ENCODE measurements at places on chromosomes 11 and 22. TPM values are rescaled to one million over a fixed set of nuclear protein-coding genes. Genes with fewer than 3 reads are reported as not detected.
A peak's percentile ranks its signal among the peaks of the same experiment; 100 is the strongest.

GRCh38 chr11:14544611-14545010 lies 24.4 kb upstream of the PSMA1 start:
- H3K27me3 ChIP-seq, result no peaks in the 10 kb centered on the region
- H3K4me3 ChIP-seq, result peak overlapping the region; percentile 3
- H3K27ac ChIP-seq, result peak overlapping the region; percentile 91
- DNase-seq, result no peak
- H3K4me1 ChIP-seq, result peaks cover 47% of the 10 kb centered on the region
- H3K36me3 ChIP-seq, result peaks cover 50% of the 10 kb centered on the region

Gene KDELR3
- 1.2 TPM for total RNA-seq

Gene MARK2
- total RNA-seq, result 57.2 TPM

DNA sequence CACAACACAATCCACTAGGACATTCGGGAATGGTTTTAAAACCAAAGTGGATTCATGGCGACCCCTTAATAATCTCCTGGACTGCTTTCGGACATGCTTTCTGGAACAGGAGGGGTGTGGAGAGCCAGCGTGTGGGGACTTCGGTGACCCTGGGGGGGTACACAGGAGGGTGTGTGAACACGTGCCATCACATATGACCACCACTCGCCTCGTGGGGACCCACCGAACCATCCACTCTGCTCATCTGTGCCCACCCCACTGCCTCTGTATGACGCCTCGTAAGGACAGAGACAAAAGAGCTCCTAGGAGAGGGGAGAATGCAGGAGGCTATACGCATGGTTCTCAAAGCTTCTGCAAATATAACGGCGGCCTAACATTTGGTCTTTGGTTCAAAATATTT lies 8.9 kb downstream of the LTO1 start:
- H3K27me3 ChIP-seq, result no peaks in the 10 kb centered on the region
- no peak overlapping the region for H3K4me3 ChIP-seq
- no peak for DNase-seq
- H3K36me3 ChIP-seq, result peaks cover 4% of the 10 kb centered on the region

GRCh38 chr11:121282886-121283502 lies 9.6 kb upstream of the SC5D start:
- H3K36me3 ChIP-seq, result peaks cover 5% of the 10 kb centered on the region
- H3K4me3 ChIP-seq, result no peak overlapping the region
- H3K27me3 ChIP-seq, result peaks cover 51% of the 10 kb centered on the region
- no peak for DNase-seq
- H3K4me1 ChIP-seq, result peaks cover 3% of the 10 kb centered on the region

GRCh38 chr11:4071914-4072313 lies 22.7 kb upstream of the RRM1 start:
- DNase-seq, result no peak
- H3K27me3 ChIP-seq, result no peaks in the 10 kb centered on the region
- no peak overlapping the region for H3K4me3 ChIP-seq
- H3K27ac ChIP-seq, result no peak overlapping the region

DNA sequence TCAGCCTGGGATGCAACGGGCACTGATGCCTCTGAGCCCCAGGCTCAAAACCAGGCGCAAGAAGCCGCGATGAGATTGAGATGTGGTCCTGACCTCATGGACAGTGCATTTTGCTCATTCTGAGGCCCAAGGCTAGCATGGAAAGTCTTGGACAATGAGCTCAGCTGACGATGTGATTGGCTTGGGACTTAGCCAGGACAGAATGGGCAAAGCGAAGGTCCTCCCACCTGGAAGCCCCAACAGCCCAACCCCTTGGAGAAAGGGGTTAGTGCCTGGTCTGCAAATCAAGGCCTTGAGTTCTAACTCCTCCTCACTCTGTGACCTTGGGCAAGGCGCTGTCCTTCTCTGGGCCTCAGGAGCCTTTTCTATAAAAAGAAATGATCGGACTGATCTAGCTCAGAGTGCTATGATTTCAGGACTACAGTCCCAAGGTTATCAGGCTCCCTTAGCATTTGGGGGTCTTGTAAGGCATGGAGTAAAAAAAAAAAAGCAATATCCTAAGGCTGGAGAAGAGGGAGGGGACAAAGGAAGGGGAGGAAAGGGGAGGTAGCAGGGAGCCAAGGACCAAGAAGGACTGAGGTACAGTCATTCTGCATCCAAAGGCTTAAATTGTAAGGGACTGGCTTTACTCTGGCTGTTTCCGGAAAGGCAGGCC lies 2.7 kb downstream of the SLC43A3 start:
- peak overlapping the region; percentile 85 for H3K4me3 ChIP-seq
- peaks cover 64% of the 10 kb centered on the region for H3K4me1 ChIP-seq
- peak overlapping the region; percentile 85 for H3K27ac ChIP-seq
- DNase-seq, result no peak
- peaks cover 61% of the 10 kb centered on the region for H3K36me3 ChIP-seq

Gene C11orf42
- total RNA-seq, result not detected

Gene FDXACB1
- total RNA-seq, result 7.1 TPM

DNA sequence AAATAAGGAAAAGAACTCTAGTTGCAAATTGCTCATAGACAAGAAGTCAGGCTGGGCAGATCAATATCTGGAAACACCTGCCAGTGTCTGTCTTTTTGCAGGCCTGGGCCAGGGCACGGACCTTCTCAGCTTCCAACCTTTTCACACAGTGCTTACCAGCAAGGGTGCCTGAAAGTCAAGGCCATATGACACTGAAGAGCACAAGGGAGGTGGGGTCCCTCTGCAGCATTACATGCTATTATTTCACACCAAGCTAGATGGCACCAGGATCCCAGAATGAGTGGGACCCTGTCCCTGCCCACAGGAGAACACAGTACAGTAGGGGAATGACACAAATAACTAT lies 5.9 kb upstream of the PEX26 start:
- no peaks in the 10 kb centered on the region for H3K36me3 ChIP-seq
- peaks cover 9% of the 10 kb centered on the region for H3K4me1 ChIP-seq
- DNase-seq, result no peak
- H3K27me3 ChIP-seq, result peaks cover 26% of the 10 kb centered on the region
- no peak overlapping the region for H3K27ac ChIP-seq

Gene MS4A6E
- total RNA-seq, result not detected

Gene MS4A4A
- not detected for total RNA-seq

Gene SLC22A25
- not detected for total RNA-seq
